RCC 7860 (cell line): ENCODE measurements at places on chromosomes 1 and 21.
A peak's percentile ranks its signal among the peaks of the same experiment; 100 is the strongest.

DNA sequence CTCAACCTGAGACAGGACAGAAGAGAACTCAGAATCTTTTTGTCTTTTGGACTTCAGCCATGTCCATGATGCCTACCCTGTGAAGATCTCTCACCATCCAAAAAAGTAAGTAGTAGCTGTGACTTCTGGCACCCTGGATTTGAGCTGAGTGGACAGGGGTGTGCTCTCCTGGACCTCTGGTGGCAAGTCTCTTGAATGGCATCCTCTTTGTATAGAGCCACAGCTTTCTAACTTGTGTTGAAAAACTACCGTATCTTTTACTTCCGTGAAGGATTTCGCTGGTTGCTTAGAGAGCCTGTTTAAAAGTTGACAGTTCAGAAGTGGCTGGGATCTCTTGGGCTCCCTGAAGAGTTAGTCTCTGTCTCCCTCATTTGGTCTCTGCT is 1.8 kb downstream of the MFN2 start:
- DNase-seq, result no peak

DNA sequence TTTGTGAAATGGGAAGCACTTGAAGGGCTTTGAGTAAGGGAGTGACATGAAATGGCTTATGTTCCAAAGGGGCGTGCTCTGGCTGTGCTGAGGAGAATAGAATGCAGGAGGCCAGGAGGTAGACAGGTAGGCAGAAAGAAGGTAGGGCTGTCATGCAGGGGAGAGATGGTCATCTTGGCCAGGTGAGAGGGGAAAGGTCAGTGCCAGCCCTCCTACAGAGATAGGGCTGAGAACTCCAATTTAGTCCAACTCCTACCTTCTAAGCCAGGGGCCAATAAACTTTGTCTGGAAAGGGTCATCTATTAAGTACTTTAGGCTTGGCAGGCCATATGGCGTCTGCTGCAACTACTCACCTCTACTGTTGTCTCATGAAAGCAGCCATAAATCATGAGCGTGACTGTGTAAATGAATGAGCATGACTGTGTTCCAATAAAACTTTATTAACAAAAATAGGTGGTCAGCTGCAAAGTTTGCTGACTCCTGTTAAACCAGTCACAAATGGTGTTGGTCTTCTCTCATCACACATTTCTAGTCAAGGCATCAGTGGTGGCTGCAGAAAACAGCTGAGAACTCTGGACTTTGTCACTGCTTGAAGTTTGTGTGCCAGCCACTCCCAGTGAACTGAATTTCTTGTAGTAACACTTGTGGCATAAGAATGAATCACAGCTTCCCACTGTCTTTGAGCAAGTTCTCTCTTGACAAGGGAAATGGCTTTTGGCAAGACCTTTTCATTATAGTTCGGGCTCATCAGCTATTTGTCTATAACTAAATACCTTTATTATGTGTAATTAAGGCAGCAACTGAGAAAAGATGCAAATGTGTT is 32.0 kb upstream of the CD2 start:
- DNase-seq, result no peak

DNA sequence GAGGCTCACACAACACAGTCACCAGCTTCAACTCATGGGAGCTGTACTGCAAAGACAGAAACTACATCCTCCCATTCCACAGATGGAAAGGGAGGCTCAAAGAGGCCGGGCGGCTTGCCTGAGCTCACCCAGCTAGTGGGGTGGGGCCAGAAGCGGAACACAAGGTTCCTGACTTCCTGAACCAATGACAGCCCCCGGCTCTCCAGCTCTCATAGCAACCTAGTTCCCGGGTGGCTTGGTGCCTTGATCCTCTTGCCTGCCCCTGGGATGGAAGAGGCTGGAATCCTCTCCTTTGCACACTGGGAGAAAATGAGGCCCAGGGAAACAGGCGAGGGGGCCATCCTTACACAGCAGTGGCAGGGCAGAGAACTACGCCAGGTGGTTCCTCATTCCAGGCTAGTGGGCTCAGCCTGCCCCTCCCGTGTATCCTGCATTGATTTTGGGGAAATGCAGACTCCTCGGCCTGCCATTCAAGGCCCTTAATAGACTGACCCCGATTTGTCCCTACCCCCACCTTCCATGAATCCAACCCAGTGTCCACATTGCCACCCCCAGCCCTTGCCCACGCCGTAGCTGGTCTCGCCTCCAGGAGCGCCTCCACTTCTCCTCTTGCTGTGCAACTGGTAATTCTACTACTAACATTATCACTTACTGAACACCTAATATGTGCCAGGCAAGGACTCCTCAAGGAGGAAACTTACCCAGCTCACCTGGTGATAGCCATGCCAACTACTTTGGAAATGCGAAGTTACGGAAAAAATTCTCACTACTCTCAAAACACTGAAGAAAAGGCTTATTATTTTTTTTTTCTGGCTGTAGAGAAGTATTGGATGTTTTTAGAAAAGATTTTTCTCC is 5.0 kb downstream of the RAP1GAP start:
- DNase-seq, result no peak

GRCh38 chr1:65059930-65060538 is 88.0 kb upstream of the AK4 start:
- DNase-seq, result peak; percentile 37

DNA sequence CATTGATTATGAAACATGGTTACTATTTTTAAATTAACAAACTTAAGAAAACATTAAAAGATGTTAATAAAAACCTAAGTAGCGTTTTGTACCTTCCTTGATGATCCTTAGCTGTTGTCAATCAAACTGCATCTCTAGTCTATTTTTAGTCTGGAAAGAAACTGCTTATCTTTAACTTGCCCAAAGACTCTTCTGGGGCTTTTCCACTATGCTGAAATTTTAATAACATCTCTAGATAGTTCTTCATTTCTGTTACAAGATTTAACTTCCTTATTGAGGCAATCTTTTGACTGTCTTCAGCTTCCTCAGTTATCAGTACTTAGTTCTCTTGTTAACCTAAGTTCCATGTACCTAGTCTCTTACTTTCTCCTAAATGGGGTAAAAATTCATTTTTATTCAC is 135.9 kb upstream of the HMCN1 start:
- no peak for DNase-seq

DNA sequence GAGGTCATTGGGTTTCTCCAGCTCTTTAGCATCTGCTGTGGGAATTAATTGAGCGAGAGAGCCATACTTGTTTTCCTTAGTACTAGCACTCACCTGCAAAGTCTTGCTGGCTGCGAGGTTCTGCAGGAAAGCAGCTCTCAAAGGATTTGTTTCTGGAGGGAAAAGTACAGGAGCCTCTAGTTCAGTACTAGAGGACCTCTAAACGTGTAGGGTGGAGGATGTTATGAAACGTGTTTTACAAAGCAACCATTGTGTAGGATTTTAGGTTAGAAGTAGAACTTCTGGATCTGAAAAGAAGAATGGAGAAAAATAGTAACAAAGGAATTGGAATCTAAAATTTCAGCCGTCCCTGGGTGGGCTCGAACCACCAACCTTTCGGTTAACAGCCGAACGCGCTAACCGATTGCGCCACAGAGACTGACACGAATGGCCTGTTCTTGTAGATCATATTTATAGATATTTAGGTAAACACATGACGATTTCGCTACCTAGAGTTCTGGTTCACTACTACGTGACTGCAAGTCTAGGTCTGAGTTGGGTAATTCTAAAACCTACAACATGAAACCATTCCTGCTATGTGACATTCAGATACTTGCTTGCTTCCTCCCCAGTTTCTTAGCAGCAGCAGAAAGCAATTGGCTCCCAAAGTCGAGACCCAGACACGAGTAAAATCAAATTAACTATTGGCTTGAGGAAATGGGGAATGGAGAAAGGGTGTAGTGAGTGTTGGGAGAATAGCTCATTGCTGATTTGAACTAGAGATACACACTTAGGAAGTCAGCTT is 60.2 kb upstream of the CFAP126 start:
- peak; percentile 53 for DNase-seq

DNA sequence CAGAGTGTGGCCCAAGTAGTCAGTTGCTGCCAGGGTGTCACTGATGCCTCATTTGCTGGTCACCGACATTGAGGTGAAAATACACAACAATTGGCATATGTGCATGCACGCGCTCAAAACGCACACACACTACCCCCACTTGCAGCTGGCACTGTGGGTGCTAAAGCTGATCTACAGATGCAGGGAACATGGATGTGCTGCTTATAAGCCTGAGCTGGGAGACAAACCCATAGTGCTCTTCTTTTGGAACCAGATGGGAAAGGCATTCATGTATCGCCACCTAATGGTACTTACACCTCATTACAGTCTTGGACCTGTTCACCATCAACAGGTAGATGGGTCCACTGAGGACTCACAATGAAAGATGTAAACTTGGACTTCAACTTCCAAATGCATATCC is 70.3 kb upstream of the CAMK1G start:
- DNase-seq, result peak; percentile 51

GRCh38 chr1:162756523-162756922 is 34.0 kb upstream of the HSD17B7 start:
- no peak for DNase-seq

GRCh38 chr1:206967096-206967849 is 3.0 kb downstream of the FCAMR start:
- DNase-seq, result peak; percentile 57
